Neural cell (in vitro differentiated cells): ENCODE measurements at places on chromosomes 6 and 20. TPM values are rescaled to one million over a fixed set of nuclear protein-coding genes. Genes with fewer than 3 reads are reported as not detected.

ZNF311 gene
- 4.6 and 4.7 TPM in 2 replicates for polyA plus RNA-seq

TNNC2 gene
- 3.8 TPM in 1 of 2 replicates, not detected in the other for polyA plus RNA-seq

HAO1 gene
- not detected in 2 replicates for polyA plus RNA-seq

FAXC gene
- polyA plus RNA-seq = 106 and 130 TPM in 2 replicates

PRKN gene
- polyA plus RNA-seq = 1.2 and 3.4 TPM in 2 replicates

HLA-DRA gene
- polyA plus RNA-seq = not detected in 2 replicates

FRK gene
- polyA plus RNA-seq = not detected in 2 replicates

DOK5 gene
- polyA plus RNA-seq = 4.6 and 5.6 TPM in 2 replicates

KCNG1 gene
- 1.7 and 2.1 TPM in 2 replicates for polyA plus RNA-seq

RHAG gene
- not detected in 2 replicates for polyA plus RNA-seq

TRAPPC3L gene
- not detected in 2 replicates for polyA plus RNA-seq

ANKRD60 gene
- not detected in 2 replicates for polyA plus RNA-seq

CD93 gene
- polyA plus RNA-seq = not detected in 2 replicates

ISM1 gene
- polyA plus RNA-seq = not detected in 2 replicates

PCED1A gene
- 132 and 156 TPM in 2 replicates for polyA plus RNA-seq

ADRM1 gene
- 106 and 111 TPM in 2 replicates for polyA plus RNA-seq

PROKR2 gene
- polyA plus RNA-seq = not detected in 2 replicates

NOX3 gene
- 0.11 TPM in 1 of 2 replicates, not detected in the other for polyA plus RNA-seq

GSTA3 gene
- not detected in 2 replicates for polyA plus RNA-seq

WFDC5 gene
- polyA plus RNA-seq = not detected in 2 replicates

IP6K3 gene
- not detected in 2 replicates for polyA plus RNA-seq

LGSN gene
- polyA plus RNA-seq = not detected in 2 replicates

XKR7 gene
- 9.6 and 12.8 TPM in 2 replicates for polyA plus RNA-seq

CCDC28A gene
- 10.6 and 11.9 TPM in 2 replicates for polyA plus RNA-seq

NRSN1 gene
- 23.1 and 24.5 TPM in 2 replicates for polyA plus RNA-seq

CASS4 gene
- 0.56 TPM in 1 of 2 replicates, not detected in the other for polyA plus RNA-seq

DEFB121 gene
- polyA plus RNA-seq = not detected in 2 replicates

SAMD10 gene
- polyA plus RNA-seq = 23.3 and 28.7 TPM in 2 replicates

RING1 gene
- 107 and 121 TPM in 2 replicates for polyA plus RNA-seq

SAMD3 gene
- 17.1 and 25.9 TPM in 2 replicates for polyA plus RNA-seq

RIPOR2 gene
- 77.6 and 83.8 TPM in 2 replicates for polyA plus RNA-seq

TRIM40 gene
- not detected in 2 replicates for polyA plus RNA-seq

NKAIN2 gene
- 23.2 and 28.4 TPM in 2 replicates for polyA plus RNA-seq

CLDN20 gene
- 1.2 TPM in 1 of 2 replicates, not detected in the other for polyA plus RNA-seq

ADGRG6 gene
- polyA plus RNA-seq = 0.37 and 0.66 TPM in 2 replicates

SNX21 gene
- 7.2 and 14.8 TPM in 2 replicates for polyA plus RNA-seq

MEI4 gene
- not detected in 2 replicates for polyA plus RNA-seq

RIMS1 gene
- 17.8 and 21.7 TPM in 2 replicates for polyA plus RNA-seq

AVP gene
- polyA plus RNA-seq = not detected in 2 replicates

DLK2 gene
- 17.2 and 19.8 TPM in 2 replicates for polyA plus RNA-seq

LTA gene
- polyA plus RNA-seq = 0.56 TPM in 1 of 2 replicates, not detected in the other
